Breast epithelium (tissue), 4 donors: ENCODE measurements at places on chromosomes 7 and 10. TPM values are rescaled to one million over a fixed set of nuclear protein-coding genes. Genes with fewer than 3 reads are reported as not detected.

Gene MALRD1
- 2.6 TPM for total RNA-seq

Gene EN2
- total RNA-seq = 0.32 TPM

Gene PILRA
- total RNA-seq = 9.9 TPM

Gene CHN2
- total RNA-seq = 17.1 TPM

Gene NUTM2E
- total RNA-seq = not detected

Gene EZH2
- 2.1 TPM for total RNA-seq

Gene KCND2
- total RNA-seq = 1.9 TPM

Gene GOLGA7B
- 0.59 TPM for total RNA-seq

Gene BRAT1
- 36.4 TPM for total RNA-seq

Gene OAT
- 115 TPM for total RNA-seq

Gene GPR85
- total RNA-seq = 1.6 TPM
